ENCODE measurements at places on chromosomes 3 and 15.

GRCh38 chr15:62124973-62125303, 40.1 kb downstream of the C2CD4B start:
- DNase-seq = no peak

- DNase-seq = no peak
These were observed 16.0 kb upstream of the SQOR start for GRCh38 chr15:45618813-45619212.

DNA sequence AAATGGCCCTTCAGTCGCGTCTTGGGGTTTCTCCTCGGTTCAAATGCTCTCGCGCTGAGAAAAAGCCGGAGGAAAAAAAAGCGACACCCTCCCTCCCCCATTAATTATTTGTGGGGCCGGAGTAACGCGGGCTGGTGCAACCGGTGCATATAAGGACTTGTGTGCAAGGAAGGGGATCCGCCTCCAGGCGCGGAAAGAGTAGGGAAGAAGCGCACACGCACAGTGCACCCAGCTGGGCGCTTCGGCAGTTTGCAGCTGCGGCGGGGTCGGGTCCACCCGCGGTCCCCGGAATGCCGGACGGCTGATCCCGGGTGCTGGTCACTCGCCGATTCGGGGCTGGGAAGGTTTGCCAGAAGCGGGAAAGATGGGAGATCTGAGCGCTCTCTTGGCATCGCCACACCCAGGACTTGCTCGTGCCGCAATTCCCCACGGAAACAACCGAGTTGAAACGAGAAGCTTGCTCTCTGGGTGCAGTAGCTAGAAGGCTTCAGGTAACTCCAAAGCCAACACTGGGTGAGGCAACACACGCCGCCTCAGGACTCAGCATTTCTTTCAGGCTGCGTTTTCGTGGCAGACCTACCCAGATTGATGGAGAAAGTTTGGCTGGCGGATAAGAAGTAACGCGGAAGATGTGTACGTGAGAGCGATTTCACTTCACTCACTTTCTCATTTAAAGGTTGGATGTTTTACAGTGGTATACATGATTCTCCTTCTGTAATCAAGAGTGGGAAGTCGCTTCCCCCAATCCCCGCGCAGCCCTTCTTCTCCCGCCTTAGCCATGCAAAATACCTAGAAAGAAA, 720 bp upstream of the TNIK start:
- DNase-seq = peak; percentile 37

- DNase-seq = no peak
These were observed 40.9 kb upstream of the CCDC80 start for GRCh38 chr3:112681822-112682325.

DNA sequence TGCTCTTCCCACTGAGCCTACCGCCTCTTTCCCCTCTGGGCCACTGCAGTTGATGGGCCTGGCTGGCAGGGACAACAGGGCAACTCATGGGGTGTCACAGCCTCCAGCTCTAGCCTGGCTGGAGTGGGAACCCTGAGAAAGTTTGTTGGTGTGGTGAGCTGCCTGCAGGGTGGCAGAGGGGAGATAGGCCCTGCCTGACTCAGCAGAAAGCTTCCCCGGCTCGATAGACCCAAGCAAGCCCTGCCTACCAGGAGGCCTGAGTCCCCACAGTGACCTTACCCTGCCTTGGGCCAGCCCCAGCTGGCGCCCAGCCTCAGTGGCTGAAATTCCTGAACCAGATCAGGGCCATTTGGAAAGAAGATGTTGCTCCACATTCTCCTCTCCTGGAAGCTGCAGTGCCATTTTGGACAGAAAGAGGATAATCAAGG, 29.4 kb downstream of the ABTB1 start:
- no peak for DNase-seq

- no peak for DNase-seq
These were observed 176.4 kb downstream of the ANXA2 start for GRCh38 chr15:60221356-60221755.

DNA sequence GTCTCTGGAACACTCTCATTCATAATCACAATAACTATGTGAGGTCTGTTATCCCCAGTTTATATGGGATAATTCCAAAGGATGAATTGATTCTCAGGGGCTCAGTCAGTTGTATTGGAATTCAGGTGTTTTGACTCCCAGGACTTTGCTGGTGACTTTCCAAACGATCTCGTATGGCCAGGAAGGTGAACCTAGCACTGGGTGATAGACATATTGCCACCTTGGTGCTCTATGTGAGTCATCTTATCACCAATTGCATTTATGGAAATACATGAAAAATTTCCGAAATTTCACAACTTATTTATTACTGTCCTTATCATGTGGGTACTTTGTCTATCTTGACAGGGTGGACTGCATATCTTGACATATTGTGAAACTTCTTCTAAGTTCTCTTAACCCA, 287.3 kb downstream of the WDR72 start:
- DNase-seq = no peak

- DNase-seq = no peak
These were observed 29.3 kb downstream of the CTSH start for GRCh38 chr15:78915341-78916087.

GRCh38 chr15:67039384-67040075, 25.9 kb upstream of the SMAD3 start:
- no peak for DNase-seq

- no peak for DNase-seq
These were observed 3.6 kb upstream of the NCK1 start for GRCh38 chr3:136858381-136858780.

DNA sequence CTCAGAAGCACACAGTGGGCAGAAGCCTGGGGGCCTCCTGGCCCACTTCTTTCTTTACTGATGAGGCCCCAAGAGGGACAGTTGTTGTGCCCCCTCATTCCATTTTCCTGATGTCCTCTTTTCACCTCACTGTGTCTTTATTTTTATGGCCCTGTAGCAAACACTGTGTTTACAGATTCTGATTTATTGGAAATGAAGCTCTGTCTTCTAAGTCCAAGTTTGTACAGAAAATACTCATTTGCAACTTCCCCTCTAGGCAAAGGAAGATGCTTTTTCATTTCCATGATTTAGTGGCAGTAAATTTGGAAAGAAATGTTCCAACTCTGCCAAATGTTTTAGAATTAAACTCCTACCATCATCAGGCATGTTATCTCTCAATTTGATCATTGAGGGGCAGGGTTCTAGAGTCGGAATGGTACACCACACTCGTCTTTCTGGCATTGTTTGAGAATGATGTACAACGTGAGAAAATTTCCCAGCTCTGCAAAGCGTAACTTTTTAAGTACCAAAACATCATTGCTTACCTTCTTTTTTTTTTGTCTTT, 129.7 kb downstream of the ARNT2 start:
- no peak for DNase-seq

- no peak for DNase-seq
These were observed 46.7 kb downstream of the AMOTL2 start for GRCh38 chr3:134327594-134327975.

- DNase-seq = no peak
These were observed 47.5 kb upstream of the AADACL2 start for GRCh38 chr3:151686257-151686656.

GRCh38 chr3:50571486-50571885, 2.2 kb downstream of the HEMK1 start:
- DNase-seq = no peak

DNA sequence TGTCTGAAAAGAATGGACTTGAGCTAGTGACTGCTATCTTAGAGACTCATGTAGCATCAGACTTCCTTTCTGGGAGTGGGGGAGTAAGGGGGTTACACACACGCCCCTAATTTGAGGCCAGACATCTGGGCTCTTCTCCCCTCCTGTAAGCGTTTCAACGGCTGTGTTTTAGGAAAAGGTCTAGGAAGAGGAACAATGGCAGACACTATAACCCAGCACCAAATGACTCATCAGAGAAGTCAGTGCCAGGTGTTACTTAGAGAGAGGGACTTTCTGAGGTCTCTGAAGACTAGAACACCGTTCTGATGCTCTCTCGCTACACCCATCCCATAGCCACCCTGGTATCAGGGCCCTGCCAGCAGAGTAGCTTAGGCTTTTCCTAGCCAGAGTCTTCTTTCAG, 65.5 kb downstream of the SSUH2 start:
- no peak for DNase-seq

DNA sequence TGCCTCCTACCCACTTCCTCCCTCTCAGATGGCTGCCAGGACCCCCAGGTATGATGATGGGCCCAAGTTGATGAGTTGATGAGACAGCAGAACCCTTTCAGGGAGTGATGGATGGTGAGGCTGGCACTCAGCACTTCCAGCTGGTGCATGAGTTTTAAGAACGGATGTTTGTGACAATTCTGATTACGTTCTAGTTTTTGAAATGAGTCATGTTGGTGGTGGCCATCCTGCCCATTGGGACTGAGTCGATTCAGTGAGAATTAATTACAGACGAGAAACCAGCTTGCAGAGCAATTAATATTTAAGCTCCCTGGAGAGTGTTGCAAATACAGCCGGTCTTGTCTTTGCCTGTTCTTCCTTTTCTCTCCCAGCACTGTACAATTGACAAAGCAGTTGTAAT, 56.9 kb upstream of the NR2C2 start:
- no peak for DNase-seq

- DNase-seq = no peak
These were observed 170.2 kb upstream of the TPRG1 start for GRCh38 chr3:189001559-189001958.

DNA sequence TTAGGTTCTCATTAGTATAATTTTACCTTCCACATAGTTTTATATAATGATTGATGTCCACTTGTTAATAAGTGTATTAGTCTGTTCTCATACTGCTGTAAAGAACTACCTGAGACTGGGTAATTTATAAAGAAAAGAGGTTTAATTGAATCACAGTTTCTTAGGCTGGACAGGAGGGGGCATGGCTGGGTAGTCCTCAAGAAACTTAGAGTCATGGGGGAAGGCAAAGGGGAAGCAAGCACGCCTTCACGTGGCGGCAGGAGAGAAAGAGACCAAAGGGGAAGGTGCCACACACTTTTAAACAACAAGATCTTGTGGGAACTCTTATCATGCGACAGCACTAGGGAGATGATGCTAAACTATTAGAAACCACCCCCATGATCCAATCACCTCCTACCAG, 19.2 kb downstream of the DZIP3 start:
- no peak for DNase-seq

- no peak for DNase-seq
These were observed 67.7 kb downstream of the EXOG start for GRCh38 chr3:38563886-38564270.

GRCh38 chr3:152817400-152817799, 17.5 kb upstream of the P2RY1 start:
- DNase-seq = no peak

DNA sequence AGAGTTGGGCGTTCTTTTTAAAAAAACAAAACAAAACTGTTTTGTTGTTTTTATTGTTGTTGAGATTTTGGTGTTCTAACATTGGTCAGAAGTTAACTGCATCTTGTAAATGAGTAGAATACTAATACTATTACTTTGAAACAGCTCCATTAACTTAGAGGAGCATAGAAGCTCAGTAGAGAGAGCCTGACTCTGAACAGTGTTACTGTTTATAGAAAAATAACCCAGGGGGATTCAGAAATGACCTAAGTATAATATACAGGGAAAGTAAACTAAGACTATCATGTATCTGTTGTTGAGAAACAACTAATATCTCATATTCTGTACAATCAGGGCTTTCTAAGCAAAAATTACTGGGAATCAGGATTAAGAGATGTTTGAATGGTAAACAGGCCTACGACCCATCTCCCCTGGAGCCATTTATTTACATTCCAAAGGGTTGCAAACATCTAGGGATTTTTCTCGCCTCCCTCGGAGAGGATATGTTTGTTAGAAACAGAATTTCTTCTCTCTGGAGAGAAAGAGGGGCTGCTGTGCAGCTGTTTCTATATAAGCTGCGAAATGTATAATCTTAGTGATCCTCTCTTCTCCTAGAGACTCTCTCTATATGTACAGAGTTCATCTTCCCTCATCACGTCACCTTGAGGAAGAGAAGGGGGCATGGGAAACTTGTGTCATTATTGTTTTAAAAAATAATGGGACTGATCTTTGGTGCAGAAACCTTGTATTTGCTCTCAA, 827.5 kb upstream of the DPPA4 start:
- peak; percentile 12 for DNase-seq

- no peak for DNase-seq
These were observed 1.8 kb downstream of the DALRD3 start for GRCh38 chr3:49016414-49017228.

DNA sequence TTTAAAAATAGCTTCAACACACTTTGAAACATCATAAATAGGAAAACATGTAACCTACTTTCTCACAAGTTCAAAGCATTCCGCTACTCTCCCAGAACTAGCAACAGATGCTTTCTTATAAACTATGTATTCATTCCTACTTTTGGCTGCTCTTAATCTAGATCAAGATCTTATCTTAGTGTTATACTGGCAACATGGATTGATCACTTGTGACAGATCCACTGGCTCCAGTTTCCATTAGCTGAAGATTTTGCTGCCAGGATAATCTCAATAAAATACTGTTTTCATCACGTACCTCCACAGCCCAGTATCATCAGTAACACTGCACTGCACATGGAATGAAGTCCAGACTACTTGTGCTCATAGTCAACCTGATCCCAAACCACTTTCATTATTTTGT, 491.7 kb upstream of the AGTR1 start:
- no peak for DNase-seq

GRCh38 chr3:66423791-66424190, 77.0 kb downstream of the LRIG1 start:
- no peak for DNase-seq

- DNase-seq = no peak
These were observed 63.9 kb upstream of the TSC22D2 start for GRCh38 chr3:150344079-150344759.

- DNase-seq = no peak
These were observed 195.6 kb downstream of the TCF12 start for GRCh38 chr15:57114070-57114469.

DNA sequence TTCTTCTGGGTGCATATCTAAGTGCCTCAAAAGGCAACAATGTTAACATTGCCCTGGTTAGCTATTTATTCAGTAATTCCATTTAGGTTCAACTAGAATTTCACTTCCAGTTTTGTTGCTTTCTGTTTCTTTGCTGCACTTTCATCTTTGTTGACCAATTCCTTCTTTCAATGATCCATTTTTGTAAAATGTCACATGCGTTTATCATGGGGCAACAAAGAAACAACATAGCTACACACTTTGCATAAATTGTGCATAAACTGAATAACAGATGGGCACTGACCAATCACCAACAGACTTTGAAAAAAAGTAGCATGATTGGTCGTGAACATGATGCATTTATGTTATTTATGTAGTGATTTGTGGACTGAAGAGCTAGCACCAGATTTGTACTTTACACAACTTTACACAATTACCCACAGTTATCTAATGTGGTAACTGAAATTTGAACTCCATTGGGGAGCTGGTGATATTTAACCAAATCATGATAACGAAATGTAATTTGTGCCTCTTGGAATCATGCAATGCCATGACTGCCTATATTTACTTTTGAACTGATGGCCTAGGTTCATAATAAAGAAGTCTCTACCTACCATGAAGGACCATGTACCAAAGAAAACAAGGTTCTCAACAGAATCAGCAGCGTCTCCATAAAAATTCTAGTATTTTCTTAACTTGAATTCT, 7.1 kb upstream of the CPOX start:
- DNase-seq = no peak

- no peak for DNase-seq
These were observed 9.3 kb downstream of the NR2F2 start for GRCh38 chr15:96339619-96340347.

GRCh38 chr3:160291290-160291908, 66.2 kb downstream of the C3orf80 start:
- no peak for DNase-seq

GRCh38 chr15:70589728-70590127, 173.6 kb downstream of the UACA start:
- no peak for DNase-seq

GRCh38 chr3:28240441-28240840, 978 bp upstream of the CMC1 start:
- no peak for DNase-seq
